Breast epithelium (tissue), 4 donors: ENCODE measurements at places on chromosomes 7 and 10. TPM values are rescaled to one million over a fixed set of nuclear protein-coding genes. Genes with fewer than 3 reads are reported as not detected.

TOMM7 gene
- 191 TPM for total RNA-seq

ANLN gene
- total RNA-seq: 2.3 TPM

SERPINE1 gene
- total RNA-seq: 24.3 TPM

MMD2 gene
- not detected for total RNA-seq

CDHR1 gene
- 0.15 TPM for total RNA-seq

SLC18A2 gene
- not detected for total RNA-seq

PRKG1 gene
- 36.9 TPM for total RNA-seq

NRAP gene
- not detected for total RNA-seq

STOX1 gene
- total RNA-seq: 9.8 TPM

PLXNA4 gene
- 7.2 TPM for total RNA-seq

ATOH7 gene
- total RNA-seq: not detected

OPN1SW gene
- total RNA-seq: not detected

NOD1 gene
- 34.4 TPM for total RNA-seq

SH3PXD2A gene
- total RNA-seq: 14.3 TPM

GLI3 gene
- total RNA-seq: 10.2 TPM

TSPAN12 gene
- total RNA-seq: 9.2 TPM

EGR2 gene
- 0.32 TPM for total RNA-seq

CHST3 gene
- total RNA-seq: 34.5 TPM

NANOS1 gene
- total RNA-seq: 6.4 TPM

NPFFR1 gene
- 0.44 TPM for total RNA-seq

DYNC1I1 gene
- 7.7 TPM for total RNA-seq

CC2D2B gene
- total RNA-seq: 2.9 TPM

PRSS2 gene
- total RNA-seq: not detected

AZGP1 gene
- 3,161 TPM for total RNA-seq

CNPY1 gene
- total RNA-seq: not detected

MDFIC gene
- 29.9 TPM for total RNA-seq

BLNK gene
- total RNA-seq: 13.4 TPM

MRM2 gene
- total RNA-seq: 10.9 TPM

MYL10 gene
- total RNA-seq: not detected

SLIT1 gene
- total RNA-seq: 0.16 TPM

CACNA2D1 gene
- total RNA-seq: 79.4 TPM

WNT8B gene
- total RNA-seq: not detected

COBL gene
- total RNA-seq: 16.1 TPM

USP6NL gene
- 19.7 TPM for total RNA-seq

CBX3 gene
- 88.0 TPM for total RNA-seq

IGFBP3 gene
- total RNA-seq: 163 TPM
